ENCODE measurements at places on chromosomes 1 and 21. TPM values are rescaled to one million over a fixed set of nuclear protein-coding genes. Genes with fewer than 3 reads are reported as not detected.

Gene VPS13D
- 34.9 TPM for total RNA-seq

DNA sequence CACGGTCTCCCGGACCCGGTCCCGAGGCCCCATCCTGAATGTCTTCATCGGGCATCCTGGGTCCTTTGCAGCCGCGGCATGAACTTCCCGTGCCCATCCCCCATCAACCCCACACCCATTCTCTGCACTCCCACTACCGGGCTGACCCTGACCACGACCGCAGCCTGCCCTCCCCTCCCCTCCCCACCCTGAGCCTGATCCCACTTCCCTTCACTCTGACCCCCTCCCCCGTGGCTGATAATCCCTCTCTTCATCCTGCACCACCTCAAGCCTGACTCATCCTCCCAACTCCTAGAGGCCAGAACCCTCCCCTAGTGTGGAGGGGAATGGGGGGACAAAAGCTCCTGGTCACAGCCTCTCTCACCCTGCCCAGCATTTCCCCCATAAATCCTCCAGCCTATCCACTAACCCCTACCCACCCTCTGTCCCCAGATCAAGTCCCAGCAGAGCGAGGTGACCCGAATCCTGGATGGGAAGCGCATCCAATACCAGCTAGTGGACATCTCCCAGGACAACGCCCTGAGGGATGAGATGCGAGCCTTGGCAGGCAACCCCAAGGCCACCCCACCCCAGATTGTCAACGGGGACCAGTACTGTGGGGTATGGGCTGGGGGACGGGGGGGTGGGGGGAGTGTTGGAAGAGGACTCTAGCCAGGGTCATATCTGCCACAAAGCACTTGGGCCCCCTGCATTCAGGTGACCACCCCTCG is 602 bp downstream of the SH3BGRL3 start:
- DNase-seq = peak; percentile 41

- peak; percentile 98 for DNase-seq
Observed at GRCh38 chr1:206590025-206590758, 22.1 kb downstream of the EIF2D start.

Gene RGS7
- total RNA-seq = not detected

Gene PRR9
- not detected for total RNA-seq

DNA sequence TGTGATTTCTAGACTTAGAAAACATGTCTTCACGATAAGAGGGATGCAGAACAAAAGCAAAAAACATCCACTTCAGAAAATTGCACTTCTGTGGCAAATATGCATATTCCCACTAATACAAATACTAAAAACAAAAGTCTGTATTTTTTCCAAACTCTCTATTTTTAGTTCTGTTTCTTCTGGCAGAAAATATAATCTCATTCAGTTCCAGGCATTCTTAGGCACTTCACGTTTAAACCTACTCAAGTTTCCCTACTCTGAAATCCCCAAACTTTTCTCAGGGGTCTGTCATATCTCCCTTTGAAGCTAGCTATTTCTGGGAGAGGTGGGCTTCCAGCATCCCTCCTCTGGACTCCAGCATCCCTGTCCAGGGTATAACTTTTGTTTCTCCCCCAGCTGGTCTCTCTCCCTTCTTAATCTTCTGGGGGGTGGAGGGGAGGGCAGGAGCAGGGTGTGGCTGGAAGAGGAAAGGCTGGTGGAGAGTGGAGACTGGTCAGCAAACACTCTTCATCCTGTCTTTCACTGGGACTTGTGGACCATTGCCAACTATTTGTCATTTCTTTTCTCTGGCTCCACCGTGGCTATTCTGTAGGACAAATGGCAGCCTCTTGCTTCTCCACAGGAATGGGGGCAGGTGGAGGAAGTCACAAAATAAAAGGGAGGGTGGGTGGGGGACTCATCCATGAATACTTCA is 19.6 kb upstream of the NCF2 start:
- DNase-seq = no peak

- DNase-seq = no peak
Observed at GRCh38 chr1:34710812-34711211, 44.0 kb upstream of the GJB5 start.

- no peak for DNase-seq
Observed at GRCh38 chr1:221515496-221515895, 226.4 kb downstream of the DUSP10 start.

- peak; percentile 49 for DNase-seq
Observed at GRCh38 chr1:105894006-105894405, 1162.5 kb upstream of the PRMT6 start.

GRCh38 chr1:94118013-94118412 is 2.9 kb downstream of the ABCA4 start:
- DNase-seq = no peak

GRCh38 chr1:93629101-93630059 is 52.3 kb downstream of the BCAR3 start:
- peak; percentile 74 for DNase-seq

Gene DEPDC1
- 0.38 TPM for total RNA-seq

DNA sequence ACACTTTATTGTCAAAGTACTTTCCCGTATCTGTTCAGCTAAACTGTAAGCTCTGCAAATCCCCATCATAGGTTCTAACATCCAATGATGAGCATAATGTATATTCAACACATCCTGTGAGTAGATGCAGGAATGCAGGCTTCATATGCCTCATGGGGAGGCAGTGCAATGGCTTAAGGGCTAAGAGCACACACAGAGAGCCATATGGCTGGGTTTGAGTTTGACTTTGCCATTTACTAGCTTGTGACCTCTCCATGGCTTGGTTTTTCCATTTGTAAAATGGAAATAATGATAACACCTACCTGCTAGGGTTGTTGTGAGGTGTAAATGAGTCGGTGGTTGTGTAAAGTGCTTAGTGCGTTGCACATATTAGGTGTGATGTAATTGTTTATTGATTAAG is 13.4 kb downstream of the RCSD1 start:
- DNase-seq = no peak

DNA sequence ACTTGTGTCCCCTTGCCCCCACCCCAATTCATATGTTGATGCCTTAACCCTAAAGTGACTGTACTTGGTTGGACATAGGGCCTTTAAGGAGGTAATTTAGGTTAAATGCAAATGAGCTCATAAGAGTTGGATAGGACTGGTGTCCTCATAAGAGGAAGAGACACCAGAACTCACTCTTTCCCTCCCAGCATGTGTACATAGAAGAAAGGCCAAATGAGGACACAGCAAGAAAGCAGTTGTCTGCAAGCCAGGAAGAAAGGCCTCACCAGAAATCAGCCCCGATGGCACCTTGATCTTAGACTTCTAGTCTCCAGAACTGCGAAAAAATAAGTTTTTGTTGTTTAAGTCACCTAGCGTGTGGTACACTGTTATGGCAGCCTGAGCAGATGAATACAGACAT is 45.5 kb downstream of the RAB3GAP2 start:
- DNase-seq = no peak

Gene LINGO4
- under 0.01 TPM for total RNA-seq

DNA sequence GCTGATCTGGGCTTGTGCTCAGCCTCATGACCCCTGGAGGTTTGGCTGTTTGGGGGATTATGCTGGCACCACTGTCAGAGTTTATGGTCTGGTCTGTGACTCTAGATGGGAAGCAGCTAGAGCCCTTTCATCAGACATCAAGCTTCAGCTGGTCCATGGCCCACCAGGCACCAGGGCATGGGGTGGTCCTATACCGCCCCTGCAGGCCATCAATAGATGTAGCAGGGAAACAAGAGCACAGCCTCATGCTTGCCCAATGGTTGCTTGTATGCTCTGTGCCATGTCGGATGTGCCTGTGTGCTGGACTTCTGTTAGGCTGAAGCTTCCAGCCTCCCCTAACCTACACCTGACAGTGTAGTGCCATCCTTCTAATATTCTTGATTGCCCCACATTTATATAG is 71.1 kb upstream of the CD34 start:
- DNase-seq = no peak

DNA sequence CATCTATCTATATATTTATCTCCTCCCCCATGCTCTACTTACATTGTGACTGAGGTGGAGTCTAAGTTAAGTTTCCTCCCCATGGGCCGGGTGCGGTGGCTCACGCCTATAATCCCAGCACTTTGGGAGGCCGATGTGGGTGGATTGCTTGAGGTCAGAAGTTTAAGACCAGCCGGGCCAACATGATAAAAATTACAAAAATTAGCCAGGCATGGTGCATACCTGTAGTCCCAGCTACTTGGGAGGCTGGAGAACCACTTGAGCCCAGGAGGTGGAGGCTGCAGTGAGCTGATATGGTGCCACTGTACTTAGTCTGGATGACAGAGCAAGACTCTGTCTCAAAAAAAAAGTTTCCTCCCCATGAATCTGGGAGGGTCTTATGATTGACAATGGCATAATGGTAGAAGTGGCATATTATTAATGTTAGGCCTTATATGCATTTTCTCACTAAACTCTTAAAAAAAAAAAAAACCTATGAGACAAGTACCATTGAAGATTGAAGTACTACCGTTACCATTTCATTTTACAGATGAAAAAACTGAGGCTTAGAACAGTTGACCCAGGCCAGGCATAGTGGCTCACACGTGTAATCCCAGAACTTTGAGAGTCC is 11.2 kb downstream of the F11R start:
- no peak for DNase-seq

Gene CELA2A
- total RNA-seq = not detected
